ENCODE measurements at places on chromosomes 6 and 20.

GRCh38 chr20:38001173-38001875 lies 31.9 kb downstream of the TTI1 start:
- DNase-seq = no peak

DNA sequence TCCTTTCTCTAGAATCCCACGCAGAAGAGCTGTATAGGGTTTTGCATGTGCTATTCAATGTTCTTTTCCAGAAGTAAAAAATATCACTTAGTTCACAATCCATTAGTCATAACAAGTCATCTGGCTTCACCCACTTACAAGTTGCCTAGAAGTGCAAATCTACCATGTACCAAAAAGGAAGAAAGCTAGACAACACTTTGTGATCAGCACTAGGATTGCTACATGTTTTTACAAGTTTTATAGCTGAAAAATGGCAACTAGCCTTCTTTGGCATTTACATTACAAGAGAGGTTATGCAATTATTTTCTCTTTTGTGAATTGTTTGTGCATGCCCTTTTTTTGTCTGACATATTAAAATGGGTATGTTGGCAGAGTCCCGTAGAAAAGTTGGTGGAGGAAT lies 85.6 kb upstream of the PTPRK start:
- DNase-seq = no peak

DNA sequence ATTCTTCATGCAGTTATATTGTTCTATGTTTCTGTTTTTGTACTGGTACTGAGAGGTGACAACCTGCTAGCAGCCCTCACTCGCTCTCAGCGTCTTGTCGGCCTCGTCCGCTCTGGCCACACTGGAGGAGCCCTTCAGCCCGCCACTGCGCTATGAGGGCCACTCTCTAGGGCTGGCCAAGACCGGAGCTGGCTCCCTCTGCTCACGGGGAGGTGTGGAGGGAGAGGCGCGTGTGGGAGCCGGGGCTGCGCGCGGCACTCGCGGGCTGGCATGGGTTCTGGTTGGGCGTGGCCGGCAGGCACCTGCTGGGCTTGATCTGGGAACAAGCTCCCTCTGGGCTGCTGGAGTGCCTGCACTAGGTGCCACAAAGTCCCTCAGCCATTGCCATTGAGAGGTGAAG lies 1323.8 kb upstream of the EYS start:
- DNase-seq = no peak

DNA sequence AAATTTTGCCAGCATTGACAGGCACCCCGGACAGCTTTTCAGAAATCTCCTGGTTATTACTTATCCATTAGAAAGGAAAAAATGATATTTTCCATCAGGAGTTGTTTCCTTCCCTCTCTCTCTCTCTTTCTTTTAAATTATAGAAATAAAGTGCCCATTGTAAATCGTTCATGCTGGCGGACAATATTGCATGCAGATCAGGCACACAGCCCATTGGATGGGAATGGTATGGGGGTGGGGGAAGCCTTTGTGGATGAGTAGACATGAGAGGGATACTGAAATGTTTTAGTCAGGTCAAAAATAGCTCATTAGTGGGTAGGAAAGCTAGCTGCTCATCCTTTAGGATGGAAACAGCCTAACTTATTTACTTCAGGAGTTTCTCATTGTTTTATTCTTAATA lies 764.9 kb upstream of the MMS22L start:
- no peak for DNase-seq

DNA sequence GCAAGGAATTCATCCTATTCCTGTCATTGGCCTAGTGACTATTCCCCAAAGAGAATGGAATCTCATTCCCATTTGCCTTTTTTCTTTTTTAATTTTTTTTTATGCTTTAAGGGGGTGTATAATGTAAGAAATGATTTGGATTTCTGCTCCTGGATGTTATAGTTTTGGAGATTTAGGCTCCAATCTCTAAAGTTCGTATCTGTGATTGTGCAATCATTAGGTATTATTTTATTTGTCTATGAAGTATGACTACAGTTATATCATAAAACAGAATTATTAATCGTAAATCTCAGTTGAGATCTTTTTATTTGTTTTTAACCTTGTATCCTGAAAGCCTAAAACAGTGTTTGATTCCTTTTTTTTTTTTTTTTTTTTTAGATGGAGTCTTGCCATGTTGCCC lies 41.7 kb upstream of the EEF1A1 start:
- DNase-seq = no peak

- no peak for DNase-seq
These were observed 35.7 kb downstream of the UBR2 start for GRCh38 chr6:42599558-42599957.

GRCh38 chr20:51607170-51607569 lies 64.7 kb upstream of the NFATC2 start:
- no peak for DNase-seq

DNA sequence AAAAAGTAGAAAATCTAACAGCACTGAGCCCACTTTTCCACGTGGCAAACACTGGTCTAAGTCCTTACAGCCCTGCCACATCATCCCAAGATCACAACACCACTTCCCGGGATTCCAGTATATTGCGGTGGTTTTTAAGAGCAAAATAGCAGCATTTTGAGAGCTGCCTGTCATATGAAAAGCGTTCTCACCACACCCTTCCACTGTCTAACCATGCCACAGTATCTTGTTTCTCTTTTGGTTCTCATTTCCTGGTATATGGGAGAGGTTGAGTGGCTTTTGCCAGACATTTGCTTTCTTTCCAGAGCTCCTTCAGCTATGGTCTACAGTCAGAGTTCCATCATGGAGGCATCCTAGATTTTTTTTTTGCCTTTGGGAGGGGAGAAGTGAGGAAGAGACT lies 243.0 kb downstream of the TSHZ2 start:
- DNase-seq = no peak

DNA sequence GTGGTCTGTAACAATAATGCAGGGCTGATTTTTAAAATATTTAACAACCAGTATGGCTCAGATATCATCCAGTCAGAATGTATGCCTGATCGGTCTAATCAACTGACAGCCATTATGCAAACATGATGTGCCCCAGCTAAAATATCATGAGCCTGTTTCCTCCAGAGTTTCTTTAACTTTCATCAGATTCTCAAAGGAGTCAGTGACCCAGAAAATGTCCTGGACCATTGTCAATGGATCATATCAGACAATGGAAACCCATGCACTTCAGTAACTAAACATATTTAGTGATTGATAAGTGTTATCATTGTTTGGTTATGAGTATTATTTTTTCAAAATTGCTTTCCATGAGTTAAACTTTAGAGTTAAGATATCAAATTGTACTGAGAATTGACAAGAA lies 173.5 kb downstream of the LMBRD1 start:
- DNase-seq = no peak

DNA sequence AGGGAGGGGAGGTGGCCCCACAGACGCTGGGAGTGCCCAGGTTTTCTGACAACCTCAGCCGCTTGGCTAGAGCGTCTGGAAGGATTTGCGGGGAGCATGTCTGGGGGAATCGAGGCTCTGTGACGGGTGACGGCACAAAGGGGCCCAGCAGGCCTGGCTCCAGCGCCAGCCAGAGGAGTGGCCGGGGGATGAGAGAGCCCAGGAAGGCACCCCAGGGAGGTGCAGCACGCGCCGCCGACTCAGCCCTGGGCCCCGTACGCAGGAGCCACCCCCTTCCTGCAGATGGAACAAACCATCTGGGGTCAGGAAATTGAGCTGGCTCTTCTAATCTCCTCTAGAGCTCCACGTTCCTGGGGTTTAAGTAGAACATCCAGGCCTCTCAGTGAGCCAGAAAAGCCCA lies 5.9 kb upstream of the SLCO4A1 start:
- no peak for DNase-seq

DNA sequence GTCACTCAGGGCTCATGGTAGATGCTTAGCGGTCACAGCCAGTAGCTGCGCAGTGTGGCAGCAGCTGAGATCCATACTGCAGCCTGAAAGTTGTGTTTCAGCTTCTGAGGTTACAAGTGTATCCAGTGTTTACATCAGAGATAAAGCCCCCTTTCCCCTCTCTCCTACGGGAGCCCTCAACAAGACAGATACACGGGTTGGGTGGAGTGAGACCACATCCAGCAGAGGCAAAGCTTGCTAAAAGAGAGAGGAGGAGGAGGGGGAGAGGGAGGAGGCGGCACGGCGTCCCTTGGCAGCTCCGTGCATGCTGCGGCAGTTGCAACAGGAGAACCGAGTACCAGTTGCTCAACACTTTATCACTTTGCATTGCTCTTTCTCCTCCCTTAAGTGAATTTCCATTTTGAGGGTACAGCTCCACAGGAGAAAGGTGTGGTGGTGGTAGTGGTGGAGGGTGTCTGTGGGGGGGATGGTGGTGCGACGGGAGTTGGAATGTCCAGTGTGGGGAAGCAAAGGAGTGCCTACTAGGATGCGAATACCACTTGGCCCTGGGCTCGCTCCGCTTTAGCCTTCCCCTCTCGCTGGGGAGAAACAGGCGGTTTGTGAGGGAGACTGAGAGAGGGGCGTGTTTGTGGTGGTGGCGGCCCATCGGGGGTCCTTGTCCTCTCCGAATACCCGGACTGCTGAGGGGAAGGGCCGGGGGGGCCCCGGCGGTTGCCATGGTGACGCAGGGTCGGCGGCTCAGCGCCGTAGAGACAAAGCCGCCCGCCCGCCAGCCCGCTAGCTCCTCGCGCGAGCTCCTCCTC lies 405 bp upstream of the RNF182 start:
- DNase-seq = peak; percentile 71

DNA sequence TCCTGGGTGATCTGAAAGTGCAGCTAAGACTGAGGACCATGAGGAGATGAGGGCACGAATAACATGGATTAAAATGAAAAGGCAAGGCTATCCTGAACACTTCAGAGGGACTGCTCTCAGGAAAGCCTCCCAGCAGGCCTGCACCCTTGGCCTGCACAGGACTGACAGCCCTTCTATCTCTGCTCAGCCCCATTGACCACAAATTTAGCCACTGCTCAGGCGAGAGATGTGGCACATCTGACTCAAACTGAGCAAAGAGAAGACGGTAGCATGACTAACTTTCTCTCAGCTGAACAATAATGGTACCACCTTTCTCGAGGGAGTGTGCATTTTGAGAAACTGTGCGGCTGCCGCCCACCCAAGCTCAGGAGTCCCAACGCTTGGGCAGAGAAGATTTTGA lies 257.5 kb downstream of the ADGB start:
- no peak for DNase-seq

DNA sequence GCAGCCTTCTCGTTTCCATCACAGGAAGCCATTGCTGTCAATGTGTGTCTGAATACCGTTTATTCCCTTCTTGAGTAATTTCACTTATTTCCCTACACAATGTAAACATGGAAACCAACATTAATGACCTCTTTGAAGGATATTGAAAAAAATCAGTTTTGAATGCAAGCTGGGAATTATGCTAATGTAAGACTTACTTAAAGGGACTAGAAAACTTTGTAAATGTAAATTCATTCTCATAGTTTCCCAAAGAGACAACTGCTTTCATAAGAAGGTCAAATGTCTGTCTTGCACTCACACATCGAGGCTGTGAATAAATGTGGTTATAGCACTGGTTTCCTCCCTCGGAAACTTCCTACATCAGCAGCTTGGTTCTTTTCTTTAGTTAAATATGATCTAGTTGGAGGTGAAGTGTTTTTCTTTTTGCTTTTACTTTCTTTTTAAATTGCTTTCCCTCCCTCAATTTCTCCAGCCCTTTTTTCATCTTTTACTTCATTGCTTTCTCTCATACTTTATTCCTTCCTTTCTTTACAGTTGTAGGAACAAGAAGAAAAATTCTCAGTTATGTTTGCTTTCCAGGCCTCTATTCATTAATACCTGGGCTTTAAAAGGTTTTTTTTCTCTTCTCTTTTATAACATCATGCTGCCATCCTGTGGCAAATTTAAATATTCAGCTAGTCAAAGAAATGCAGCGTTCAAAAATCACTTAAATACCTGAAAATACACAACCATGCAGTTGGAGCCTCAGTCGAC lies 108.3 kb downstream of the TNFAIP3 start:
- DNase-seq = no peak

DNA sequence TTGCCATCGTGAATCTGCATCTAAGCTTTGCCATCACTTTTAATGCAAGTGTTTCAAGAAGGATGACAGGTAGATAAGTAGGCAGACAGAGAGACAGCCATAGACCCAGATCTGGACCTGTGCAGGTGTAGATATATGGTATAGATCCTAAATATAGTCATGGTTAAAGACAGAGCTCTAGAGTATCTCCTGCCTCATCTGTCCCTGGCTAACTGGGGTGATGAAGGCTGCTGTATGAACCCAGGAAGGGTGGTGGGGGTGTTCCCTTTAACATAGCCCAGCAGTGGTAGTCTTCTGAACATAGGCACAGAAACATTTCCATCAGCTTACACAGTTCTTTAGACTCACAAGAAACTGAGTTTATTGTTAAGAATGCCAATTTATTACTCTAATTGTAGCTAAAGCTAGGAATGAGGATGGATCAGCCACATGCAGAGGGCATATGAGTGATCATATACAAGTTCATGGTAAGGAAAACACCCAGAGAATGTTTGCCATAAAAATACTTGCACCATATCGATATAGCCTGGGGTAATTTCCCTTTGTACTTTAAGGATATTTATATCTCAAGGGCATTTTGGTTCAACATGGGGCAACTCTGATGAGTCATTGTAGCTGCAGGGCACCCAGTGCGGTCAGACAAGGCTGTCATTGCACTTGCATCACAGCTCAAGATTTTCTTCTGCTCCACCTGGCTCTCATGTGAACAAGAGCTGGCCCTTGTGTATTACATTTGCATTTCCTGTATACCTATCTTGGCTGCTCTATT lies 587.2 kb downstream of the EPM2A start:
- DNase-seq = no peak

- no peak for DNase-seq
These were observed 462.9 kb upstream of the NRSN1 start for GRCh38 chr6:23663096-23663495.

DNA sequence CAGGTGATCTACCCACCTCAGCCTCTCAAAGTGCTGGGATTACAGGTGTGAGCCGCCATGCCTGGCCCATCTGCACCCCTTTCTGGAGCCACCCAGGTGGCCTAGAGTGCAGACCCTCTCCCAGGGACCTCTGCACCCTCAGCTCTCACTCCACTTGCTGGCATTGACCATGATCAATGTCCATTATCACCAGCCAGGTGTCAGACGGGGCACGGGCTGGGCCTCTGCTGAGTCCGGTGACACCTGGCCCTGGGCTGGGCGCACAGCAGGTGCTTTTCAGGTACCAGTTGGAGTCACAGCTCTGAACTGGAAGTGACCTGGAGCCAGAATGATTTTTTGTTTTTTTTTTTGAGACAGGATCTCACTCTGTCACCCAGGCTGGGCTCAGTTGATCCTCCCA lies 91.8 kb upstream of the PMEPA1 start:
- no peak for DNase-seq

GRCh38 chr20:1326031-1326930 lies 2.7 kb downstream of the SDCBP2 start:
- no peak for DNase-seq

DNA sequence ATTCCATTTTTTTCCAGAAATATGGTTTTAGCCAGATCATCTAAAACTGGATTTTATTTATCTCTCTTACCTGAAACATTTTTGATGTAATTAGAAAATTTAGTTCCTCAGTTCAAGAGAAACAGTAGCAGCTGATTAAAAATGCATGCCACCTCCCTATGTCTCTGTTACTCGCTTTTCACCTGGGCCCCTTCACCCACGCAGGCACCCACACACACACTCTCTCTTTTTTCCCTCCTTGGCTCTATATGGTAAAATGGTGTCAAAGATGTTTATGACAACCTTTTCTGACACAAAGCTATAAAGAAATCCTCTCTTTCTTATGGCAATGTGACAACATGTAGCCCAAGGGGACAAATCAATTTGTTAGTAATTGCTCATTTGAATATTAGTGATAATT lies 5.8 kb upstream of the SGK1 start:
- DNase-seq = no peak
